ENCODE measurements at places on chromosomes 12 and 14. TPM values are rescaled to one million over a fixed set of nuclear protein-coding genes. Genes with fewer than 3 reads are reported as not detected.

DNA sequence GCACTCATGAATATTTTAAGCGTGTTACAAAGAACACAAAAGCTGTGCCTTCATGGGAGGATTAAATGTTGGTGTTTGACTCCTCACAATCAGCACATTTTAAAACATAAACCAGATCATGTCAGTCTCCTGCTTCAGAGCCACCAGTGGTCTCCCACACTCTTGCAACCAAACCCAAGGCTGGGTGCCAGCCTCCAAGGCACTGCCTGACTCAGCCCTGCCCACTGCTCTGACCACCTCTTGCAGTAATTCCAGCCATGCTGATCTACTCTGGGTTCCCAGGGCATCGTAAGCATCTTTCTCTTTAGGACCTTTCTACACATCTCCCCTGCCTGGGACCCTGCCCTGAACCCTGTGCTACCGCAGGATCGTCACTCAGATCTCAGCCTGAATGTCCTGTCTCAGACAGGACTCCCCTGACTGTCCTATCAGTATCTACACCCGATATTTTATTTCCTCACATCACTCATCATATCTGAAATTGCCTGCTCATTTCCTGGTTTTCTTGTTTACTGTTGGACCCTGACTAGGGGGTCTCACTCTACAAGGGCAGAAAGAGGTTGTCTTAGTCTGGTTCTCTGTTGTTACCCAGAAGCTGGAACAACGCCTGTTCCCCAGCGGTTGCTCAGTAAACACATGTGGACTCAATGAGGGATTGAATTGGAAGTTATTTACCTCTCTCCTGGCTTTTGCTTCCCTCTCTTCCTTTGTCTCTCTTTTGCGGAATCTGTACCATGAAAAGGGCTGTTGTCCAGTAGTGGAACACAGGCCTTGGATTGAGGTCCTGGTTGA is 449.8 kb downstream of the RAD51B start:
- no peak for DNase-seq

DNA sequence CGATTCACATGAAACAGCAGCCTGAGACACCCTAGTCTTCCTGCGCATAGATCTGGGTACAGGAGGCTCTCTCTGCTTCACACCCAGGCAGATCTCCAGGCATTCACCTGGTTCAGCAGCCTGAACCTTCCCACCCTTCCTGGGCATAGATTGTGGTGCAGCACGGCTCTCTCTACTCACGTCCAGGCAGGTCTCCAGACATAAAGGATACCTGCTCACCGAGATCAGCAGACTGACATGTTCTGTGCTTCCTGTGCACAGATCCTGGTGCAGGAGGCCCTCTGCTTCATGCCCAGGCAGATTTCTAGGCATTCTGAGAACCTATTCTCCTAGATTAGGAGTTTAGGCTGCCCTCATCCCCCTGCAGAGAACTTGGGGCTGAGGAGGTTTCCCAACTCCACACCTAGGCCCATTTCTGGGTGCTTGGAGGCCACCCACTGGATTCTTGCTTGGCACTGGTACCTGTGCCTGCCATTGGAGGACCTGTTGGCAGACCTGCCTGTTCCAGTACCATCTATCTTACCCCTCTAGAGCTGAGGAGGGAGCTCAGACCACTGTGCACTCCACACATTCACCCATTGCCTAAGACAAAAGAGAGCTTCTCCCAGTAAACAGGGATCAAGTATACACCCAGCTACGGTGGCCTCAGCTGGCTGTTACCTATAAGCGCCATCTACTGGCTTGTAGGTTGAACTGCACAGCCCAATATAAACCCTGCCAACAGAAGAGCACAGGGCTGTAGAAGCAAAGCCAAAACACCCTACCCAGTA is 28.0 kb upstream of the GARIN6 start:
- no peak for DNase-seq

- DNase-seq = peak; percentile 7
Observed at GRCh38 chr12:66678338-66679275, at the start of gene GRIP1. GRIP1 (minus strand) TSS chr12:66679076; CDS start chr12:66678904, 172 bp downstream.

GRCh38 chr14:22099942-22100763 is 426.5 kb upstream of the OR4E1 start:
- DNase-seq = peak; percentile 22

DNA sequence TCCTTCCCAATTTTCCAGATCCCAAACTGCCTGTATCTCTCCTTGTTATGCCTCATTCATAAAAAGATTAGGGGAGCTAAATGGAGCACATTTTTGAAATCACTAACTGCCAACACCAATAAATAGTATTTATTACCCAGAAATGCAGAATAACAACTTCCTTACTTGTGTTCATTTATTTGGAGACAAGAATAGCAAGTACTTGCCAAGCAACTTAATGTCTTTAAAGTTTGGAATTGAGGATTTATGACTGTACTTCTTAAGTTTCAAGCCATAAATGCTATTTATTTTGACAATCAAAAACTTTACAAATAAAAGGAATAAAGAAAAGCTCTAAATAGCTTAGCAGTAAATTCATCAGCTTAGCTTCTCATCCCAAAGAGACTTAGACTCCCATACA is 626.1 kb upstream of the NOVA1 start:
- no peak for DNase-seq

DNA sequence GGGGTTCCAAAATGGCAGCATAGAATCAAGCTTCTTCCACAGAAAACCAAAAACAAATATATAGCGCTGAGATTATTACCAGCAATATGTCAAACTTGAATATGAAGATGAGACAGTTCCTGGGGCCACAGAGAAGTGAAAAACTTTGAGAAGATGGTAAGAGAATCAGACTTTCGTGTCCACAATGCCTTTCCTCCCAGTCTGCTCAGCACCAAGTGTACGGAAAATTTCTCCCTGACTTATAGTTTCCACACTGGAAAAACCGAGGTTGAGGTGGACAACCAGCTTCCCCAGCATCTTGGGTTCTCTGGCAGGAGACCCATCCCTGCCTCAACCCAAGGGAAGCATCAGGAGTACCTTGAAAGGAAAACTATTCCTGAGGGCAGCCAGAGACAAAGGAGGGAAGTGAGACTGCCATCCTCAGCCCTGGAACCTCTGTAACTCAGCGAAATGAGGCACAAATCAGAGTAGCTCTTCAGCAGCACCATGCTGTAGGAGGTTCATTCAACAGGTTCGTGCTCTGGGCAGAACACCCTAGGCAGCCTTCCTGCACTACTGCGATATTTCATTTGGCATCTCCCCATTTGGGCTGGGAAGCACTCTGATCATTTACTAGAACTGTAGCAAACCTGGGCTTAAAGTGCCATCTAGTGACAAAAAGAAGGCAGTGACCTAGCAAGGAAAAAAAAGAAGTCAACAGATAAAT is 52.4 kb upstream of the CAPRIN2 start:
- peak; percentile 10 for DNase-seq

GRCh38 chr12:30437616-30438015 is 258.1 kb downstream of the IPO8 start:
- DNase-seq = peak; percentile 10

- no peak for DNase-seq
Observed at GRCh38 chr14:50835280-50835679, 4.3 kb upstream of the NIN start.

DNA sequence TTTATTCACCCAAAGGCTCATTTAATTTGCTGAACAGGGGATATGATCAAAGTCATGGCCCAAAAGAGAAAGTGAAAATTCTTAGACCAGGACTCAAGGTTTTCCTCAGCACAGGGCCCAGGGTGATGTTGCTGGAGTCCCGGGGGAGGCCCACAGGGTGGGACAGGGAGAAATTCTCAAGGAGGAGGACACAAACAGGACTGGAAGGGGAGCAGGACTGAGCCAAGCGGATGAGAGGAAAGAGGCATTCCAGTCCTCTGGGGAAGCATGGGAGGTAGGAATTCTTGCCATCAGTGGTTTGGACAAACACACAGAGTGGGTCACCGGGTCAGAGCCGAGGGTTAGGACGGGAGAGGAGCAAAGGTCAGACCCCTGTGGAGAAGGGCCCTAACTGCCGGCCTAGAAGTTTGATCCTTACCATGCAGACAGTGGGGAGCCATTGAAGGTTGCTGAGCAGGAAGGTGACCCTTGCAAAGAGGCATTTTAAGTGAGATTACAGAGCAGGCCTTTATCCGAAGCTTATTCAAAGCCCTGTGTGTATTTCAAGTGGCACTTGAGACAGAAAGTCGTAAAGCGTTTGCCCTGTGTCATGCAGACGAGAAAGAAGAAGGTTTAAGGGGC is 68.4 kb upstream of the PTGR2 start:
- no peak for DNase-seq

DNA sequence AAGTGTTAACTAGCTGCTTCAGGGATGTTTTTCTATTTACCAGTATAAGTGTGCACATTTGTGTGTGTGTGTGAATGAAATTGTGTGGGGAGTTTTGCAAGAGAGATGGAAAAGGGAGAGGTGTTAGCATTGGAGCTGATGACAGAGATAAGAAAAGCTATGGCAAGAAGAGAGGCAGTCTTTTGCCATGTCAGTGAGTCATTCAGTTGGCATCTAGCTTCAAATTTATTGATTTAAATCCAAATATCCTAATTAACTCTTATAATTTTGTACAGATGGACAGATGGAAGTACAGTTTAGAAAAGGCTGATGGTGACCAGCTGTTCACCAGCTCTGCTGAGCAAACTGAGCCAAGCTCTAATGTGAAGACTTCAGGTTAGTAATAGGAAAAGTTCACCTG is 3.3 kb upstream of the BHLHE41 start:
- DNase-seq = no peak

DNA sequence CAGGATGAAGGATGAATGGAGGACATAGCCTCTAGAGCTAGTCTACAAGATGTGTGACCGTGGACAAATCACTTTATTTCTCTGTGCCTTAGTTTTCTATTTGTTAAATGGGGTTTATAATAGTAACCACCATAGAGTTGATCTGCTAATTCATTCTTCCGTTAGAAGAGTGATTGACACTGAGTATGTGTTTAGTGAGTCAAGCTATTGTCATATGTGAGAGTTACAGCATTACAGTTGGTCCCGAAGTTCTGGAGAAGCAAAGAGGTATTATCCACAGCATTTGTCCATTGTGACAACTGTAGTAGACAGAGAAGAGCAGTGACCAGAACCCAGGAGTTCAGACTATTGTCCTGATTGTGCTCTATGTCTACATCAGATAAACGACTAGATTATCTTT is 14.1 kb downstream of the FAR2 start:
- DNase-seq = no peak

- no peak for DNase-seq
Observed at GRCh38 chr14:79668951-79669350, 542.4 kb downstream of the DIO2 start.

GRCh38 chr12:113888435-113888834 is 77.7 kb downstream of the RBM19 start:
- no peak for DNase-seq

- DNase-seq = no peak
Observed at GRCh38 chr14:74580275-74580672, 31.8 kb downstream of the LTBP2 start.

DNA sequence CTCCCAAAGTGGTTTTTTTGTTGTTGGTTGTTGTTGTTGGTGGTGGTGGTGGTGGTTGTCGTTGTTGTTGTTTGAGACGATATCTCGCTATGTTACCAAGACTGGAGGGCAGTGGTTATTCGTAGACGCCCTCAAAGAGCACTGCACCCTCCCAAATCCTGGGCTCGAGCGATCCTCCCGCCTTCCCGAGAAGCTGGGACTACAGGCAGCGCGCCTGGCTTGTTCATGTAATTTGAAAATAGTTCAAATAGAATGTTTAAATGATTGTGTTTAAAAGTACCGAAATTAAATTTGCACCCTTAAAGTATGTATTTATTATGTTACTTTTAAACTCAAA is 439 bp upstream of the ANAPC5 start:
- DNase-seq = no peak

- no peak for DNase-seq
Observed at GRCh38 chr12:130161261-130162243, 712 bp upstream of the FZD10 start.

DNA sequence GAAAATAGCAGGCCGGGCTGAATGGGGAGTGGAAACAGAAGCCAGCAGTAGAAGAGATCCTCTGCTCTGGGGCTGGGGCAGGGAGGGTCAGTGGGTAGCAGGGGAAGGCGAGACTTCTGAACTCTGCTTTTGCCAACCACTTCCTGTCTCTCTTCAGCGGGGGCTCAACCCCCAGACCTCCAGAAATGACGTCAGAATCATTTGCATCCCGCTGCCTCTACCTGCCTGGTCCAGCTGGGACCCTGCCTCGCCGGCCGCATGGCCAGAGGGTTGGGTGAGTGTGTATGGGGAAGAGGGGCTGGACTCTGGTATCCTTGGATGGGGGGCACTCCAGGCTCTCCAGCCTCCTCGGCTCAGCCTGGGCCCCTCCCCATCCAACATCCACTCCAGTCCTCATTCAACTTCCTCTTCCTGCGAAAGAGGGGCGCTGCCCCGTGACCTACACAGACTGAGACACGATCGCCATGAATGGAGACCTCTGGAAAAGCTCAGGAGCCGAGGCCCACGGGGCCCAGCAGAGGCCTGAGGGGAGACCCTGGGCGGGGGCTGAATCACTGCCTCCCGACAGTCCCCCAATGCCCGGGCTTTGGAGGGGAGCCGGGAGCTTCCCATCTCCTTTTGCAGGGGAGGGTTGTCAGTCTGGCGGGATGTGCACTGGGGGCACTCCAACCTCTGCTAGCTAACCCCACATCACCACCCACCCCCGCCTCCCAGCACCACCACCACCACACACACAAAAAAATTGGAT is 458 bp upstream of the HOXC4 start:
- DNase-seq = no peak

Gene CDH24
- total RNA-seq = 10.3 TPM

Gene INSM2
- total RNA-seq = 0.47 TPM

Gene LGR5
- not detected for total RNA-seq

Gene RASAL1
- total RNA-seq = 2.5 TPM

Gene PLEKHG7
- not detected for total RNA-seq

Gene SSTR1
- total RNA-seq = 14.8 TPM

Gene TMED8
- 27.6 TPM for total RNA-seq

Gene GPR137C
- total RNA-seq = 27.8 TPM

Gene KRT2
- total RNA-seq = not detected

Gene MLEC
- 41.5 TPM for total RNA-seq

Gene KRT80
- total RNA-seq = not detected

Gene CPM
- total RNA-seq = 1.7 TPM

Gene CD9
- 29.5 TPM for total RNA-seq

Gene HNRNPA1
- 524 TPM for total RNA-seq
